ENCODE measurements at places on chromosomes 16 and 17. TPM values are rescaled to one million over a fixed set of nuclear protein-coding genes. Genes with fewer than 3 reads are reported as not detected.

GRCh38 chr16:67529582-67530012 lies 968 bp downstream of the RIPOR1 start:
- ATAC-seq: peak; percentile 6

Gene RAB26
- 0.28 TPM for total RNA-seq

DNA sequence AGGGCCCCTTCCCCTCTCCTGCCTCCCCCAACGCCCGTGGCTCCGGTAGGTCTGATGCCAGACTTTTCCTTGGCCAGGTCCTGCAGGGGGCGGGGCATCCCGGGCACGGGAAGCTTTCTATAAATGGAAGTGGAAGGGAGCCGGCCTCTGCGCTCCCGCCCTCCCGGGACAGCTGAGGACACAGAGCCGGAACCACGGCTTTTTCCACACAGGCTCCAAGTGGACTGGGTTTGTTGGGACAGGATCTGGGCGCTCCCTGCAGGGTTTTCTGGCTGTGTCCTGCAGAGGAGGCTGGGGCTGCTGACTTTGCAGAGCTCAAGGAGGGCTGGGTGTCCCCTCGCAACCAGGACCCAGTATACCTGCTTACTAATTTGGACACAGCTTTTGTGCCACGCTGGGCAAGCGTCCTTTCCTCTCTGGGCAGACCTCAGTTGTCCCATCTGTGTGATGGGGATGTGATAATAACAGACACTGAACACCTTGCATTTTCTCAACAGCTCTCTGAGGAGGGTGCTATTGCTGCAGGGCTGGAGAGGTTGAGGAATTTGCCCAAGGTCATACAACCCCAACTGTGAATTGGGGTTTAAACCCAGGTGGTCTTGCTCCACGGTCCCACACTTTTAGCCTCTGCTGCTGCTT lies 1.8 kb downstream of the TNS4 start:
- no peak for ATAC-seq

Gene KRTAP2-1
- total RNA-seq: not detected

Gene SPG7
- total RNA-seq: 135 TPM

Gene CD300C
- total RNA-seq: not detected

GRCh38 chr16:25013751-25014499 lies 1.2 kb downstream of the ARHGAP17 start:
- ATAC-seq: peak; percentile 59

Measured in activated T-helper 17 cell treated with anti-CD3 and anti-CD28 coated beads, Interleukin-2, amount 50 U/mL, for 72 hours (primary cell).